Epithelial cell of esophagus (primary cell): ENCODE measurements at places on chromosomes 7 and 10.

DNA sequence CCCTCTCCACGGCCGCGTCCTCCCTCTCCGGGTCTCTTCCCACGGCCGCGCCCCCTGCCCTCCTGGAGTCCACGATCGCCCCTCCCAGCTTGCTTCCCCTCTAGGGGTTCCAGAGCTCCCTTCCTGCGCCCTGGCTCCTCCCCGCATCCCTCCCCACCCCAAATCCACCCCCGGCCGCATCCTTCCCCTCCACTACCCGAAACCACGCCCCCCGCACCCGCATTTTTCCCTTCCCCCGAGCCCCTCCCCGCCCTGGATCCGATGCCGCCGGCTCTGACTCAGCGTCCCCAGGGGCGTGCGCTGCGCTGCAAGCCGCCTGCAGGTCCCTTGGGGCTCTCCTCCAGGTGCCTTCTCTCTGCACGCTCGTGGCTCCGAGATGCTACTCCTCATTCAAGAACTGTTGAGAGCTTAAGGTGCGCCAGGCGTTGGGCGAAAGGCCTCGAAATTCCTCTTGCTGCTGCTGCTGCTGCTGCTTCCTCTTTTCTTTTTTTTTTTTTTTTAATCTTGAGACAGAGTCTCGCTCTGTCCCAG, 372 bp upstream of the TMEM130 start:
- peak; percentile 49 for DNase-seq

GRCh38 chr10:93695740-93696139, 6.7 kb downstream of the FRA10AC1 start:
- DNase-seq = no peak

- no peak for DNase-seq
Measured at GRCh38 chr7:14817829-14818614, 84.5 kb downstream of the DGKB start.

DNA sequence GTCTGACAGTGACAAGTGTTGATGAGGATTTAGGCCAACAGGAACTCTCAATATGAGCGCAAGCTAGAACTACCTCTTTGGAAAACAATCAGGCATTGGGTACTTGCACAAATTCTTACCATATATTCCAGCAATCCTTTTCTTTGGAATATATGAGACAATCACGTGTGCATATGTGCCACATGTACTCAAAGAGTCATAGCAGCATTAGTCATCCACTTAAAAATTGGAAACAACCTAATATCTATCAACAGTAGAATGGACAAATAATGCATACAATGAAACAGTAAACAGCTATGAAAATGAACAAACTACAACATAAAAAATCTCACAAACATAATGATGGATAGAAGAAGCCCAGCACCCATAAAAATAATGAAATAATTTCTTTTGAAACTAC, 179.7 kb downstream of the GLI3 start:
- peak; percentile 4 for DNase-seq

DNA sequence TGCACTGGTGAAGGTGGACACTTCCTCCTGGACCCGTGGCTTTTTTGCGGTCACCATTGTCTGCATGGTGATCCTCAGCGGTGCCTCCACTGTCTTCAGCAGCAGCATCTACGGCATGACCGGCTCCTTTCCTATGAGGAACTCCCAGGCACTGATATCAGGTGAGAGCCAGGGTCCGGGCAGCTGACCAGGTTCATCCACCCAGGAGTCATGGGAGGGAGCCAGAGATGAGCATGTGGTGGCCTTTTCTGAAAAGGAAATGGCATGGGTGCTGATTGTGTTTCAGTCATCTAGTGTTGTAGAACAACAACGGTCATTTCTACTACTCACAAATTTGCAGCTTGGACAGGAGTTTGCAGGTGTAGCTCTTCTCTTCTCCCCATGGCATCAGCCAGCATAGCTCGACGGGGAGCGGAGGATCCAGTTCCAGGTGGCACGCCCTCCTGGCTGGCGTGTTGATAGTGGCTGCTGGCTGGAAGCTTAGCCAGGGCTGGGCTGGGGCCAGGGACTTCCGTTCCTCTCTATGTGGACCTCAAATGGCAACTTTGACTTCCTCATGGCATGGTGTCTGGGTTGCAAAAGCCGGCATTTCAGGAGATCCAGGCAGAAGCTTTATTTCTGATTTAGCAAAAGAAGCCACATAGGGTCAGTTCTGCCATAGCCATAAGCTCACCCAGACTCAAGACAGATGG, 32.7 kb downstream of the SLC29A3 start:
- DNase-seq = peak; percentile 30

DNA sequence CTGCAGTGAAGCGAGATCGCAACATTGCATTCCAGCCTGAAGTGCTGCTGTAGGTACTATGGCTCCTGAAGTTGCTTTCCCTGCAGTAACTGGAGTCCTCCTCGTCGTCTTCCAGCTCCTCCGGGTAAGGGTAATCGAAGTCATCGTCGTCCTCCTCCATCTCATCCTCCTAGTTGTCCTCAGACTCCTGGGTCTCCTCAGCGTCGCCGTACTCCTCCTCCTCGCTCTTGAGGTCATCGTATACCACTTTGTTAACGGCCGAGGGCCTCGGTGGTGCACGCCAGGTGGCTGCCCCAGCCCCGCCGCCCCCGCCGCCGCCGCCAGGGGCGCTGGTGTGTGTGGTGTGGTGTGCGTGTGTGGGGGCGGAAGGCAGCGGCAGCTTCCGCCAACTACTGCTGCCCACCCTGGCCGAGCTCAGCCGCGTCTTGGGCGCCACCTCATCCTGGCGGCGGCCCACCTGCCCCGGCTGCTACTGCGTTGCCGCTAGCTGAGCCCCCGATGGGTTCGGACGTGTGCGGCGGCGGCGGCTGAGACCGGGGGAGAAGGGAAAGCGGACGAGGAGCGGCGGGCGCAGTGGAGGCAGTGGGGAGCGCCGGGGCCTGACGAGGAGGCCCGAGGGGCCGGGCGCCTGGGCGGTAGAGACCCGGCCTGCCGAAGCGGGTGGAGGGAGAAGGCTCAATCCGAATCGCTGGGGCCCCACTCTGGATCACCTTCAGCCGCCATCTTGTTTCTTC, 11.8 kb upstream of the ACBD5 start:
- peak; percentile 64 for DNase-seq

- no peak for DNase-seq
Measured at GRCh38 chr7:119838444-119838843, 434.5 kb upstream of the KCND2 start.

DNA sequence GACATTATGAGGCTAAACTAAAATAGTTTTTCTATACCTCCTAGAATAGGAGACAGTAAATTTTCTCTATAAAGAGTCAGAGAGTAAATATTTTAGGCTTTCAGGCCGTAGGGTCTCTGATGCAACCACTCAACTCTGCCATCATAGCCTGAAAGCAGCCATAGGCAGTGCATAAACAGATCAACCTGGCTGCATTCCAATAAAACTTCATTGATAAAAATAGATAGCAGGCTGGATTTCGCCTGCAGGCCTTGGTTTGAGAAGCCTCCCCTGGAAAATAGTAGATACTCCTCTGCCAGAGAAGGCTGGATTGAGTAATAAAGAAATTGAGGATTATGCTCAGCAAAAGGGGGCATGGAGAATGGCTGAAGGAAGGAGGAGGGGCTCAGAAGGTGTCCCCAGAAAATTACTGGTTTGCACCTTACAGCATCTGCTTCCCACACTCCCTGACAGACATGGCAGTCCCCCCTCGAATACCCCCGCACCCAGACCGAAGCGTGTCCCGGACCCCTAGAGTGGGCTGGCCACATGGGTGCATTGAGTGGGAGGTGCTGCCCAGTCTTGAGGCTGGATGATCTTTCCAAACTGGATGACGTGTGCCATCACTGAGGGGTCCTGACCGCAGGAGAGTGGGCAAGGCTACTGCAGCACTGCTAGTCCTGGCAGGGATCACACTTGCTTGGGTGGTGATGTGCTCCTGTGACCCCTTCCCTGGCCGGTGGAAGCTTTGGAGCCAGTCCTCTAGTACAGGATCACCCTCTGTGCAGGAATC, 126.6 kb downstream of the PTPN20 start:
- no peak for DNase-seq

DNA sequence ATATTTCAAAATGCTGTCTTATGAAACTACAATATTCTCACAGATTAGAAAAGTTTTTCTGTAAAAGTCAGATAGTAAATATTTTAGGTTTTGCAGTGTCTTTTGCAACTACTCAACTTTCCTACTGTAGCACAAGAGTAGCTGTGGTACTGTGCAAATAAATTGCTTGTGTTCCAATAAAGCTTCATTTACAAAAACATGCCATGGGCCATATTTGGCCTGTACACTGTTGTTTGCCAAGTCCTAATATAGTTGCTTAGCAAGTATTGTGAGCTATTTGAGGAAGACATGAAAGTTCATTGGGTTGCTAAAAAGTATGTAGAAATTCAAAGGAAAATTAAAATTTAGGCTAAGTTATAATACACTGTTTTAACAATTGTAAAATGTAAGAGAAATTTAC, 80.0 kb downstream of the TFPI2 start:
- DNase-seq = no peak

DNA sequence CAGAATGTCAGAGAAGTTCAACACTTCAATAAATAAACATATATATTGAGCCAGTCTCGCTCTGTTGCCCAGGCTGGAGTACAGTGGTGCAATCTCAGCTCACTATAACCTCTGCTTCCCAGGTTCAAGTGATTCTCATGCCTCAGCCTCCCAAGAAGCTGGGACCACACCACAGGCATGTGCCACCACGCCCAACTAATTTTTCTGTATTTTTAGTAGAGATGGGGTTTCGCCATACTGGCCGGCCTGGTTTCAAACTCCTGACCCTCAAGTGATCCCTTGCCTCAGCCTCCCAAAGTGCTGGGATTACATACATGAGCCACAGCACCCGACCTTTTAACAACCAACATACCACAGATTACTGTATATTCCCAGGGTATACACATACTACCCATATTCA, 134.2 kb downstream of the JMJD1C start:
- no peak for DNase-seq

DNA sequence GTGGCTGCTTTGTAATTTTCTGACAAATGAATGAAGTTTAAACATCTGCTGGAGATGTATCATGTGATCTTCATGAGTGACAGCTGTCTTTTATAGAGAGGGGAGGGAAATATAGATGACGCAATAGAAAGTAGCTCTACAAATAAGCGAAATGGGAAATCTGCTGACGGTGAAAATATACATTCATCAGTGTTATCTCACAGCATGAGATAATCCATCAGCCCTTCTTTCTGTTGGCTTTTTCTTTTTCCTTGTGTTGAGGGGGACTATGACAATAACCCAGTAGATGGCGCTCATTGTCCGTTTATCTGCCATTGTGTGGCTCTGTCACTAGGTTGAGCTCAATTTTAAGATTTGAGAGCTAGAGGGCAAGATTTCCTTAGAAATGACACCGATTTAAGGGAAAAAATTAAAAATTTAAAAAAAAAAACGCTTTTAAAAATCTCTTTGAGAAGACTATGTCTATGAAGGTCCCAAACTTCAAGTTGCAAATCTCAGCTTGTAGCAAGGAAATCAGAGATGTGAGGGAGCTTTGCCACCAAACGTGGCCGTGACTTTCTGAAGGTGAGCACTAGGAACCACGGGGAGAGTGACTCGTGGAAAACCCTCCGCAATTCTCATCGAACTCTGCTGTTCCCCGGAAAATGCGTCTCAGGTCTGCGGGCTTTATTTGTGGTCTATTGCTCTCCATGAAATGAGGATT, 114.6 kb upstream of the SFMBT2 start:
- DNase-seq = peak; percentile 59

GRCh38 chr10:10811562-10811961, 206.1 kb upstream of the CELF2 start:
- no peak for DNase-seq

GRCh38 chr10:125521721-125522680, 161.0 kb downstream of the TEX36 start:
- no peak for DNase-seq

DNA sequence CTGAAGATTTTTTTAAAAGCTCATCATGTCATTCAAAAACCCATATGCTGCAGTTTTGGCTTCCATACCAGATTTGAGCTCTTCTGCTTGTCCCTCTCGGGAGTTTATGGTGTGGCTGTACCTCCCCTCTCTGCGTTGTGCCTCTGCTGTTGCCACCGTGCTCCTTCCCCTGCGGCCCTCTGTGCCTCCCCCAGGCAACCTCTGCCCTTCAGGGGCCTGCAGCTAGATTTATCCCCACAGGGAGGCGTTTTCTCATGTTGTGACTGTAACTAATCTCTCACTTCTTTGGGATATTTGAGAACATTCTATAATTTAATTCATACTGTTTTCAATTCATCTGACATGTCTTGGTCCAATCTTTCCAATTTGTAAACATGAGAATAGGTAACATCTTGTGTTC, 52.7 kb downstream of the TASOR2 start:
- DNase-seq = no peak
